Stimulated activated CD4-positive, alpha-beta T cell treated with anti-CD3 and anti-CD28 coated beads, Interleukin-1b, Interleukin-23, amount 100 ng/mL, for 1 hour (primary cell): ENCODE measurements at places on chromosomes 5 and 9.

DNA sequence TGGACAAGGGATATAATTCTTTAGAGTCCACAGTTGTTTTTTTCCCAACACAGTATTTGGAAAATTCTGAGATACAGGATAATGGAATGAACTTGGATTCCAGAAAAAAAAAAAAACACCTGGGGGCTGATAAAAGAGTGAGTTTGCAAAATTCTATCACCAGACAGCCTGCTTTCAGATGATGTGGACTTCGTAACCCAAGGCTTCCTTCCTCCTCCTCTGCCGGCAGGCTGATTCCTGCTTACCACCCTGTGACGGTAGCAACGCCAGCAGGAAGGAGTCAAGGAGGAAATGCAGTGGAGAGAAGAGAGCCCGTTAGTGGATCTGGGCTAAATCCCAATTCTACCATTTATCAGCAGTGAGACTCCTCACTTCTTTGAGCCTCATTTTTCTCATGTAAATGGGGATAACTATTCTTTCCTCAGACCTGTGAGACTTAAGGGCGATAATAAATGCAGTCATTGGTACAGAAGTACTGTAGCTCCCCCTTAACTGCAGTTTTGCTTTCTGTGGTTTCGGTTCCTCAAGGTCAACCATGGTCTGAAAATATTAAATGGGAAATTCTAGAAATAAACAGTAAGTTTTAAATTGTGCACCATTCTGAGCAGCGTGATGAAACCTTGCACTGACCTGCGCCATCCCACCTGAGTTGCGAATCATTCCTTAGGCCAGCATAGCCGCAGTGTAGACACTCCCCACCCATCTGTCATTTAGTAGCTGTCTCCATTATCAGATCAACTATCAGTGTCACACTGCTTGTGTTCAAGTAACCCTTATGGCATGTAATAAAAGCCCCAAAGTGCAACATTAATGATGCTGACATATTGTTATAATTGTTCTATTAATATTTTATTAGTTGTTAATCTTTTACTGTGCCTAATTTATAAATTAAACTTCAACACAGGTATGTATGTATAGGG lies 71.4 kb downstream of the DCP2 start:
- DNase-seq, result no peak

GRCh38 chr9:22022396-22022795 lies 13.3 kb upstream of the CDKN2B start:
- no peak for DNase-seq

DNA sequence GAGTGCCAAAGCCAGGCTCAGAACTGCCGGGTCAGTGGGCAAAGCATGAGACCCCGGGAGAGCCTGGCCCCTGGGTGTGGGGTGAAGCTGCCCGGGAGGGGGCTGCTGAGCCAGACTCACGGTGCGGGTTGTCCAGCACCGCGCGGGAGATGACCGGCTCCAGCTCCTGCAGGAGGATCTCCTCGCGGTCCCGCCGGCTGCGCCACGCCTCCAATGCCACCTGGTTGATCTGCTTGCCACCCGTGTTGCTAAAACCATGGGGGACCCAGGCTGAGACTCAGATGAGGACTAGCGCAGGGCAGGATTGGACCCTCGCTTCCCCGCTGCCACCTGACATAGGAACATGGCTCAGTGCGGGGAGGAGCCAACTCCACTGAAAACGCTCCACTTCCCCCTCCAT lies 2.6 kb downstream of the TOR2A start:
- no peak for DNase-seq

DNA sequence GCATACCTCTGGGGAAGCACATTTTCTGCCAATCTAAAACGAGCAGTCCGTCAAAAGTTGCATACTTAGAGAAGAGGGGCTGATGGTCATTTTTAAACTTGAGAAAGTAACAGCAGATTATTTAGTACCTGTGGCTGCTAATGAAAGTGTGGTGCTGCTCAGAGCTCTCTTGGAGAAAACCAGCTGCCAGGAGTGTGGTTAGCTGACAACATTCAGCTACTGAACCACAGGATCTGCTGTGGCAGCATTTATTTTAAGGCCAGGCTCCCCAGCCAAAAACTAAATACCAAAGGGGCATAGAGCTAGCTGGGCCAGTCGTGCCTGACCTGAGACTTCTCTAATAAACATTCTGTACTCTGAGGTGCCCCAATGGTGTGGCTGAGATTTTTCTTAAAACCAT lies 203.6 kb downstream of the EDIL3 start:
- DNase-seq, result no peak

DNA sequence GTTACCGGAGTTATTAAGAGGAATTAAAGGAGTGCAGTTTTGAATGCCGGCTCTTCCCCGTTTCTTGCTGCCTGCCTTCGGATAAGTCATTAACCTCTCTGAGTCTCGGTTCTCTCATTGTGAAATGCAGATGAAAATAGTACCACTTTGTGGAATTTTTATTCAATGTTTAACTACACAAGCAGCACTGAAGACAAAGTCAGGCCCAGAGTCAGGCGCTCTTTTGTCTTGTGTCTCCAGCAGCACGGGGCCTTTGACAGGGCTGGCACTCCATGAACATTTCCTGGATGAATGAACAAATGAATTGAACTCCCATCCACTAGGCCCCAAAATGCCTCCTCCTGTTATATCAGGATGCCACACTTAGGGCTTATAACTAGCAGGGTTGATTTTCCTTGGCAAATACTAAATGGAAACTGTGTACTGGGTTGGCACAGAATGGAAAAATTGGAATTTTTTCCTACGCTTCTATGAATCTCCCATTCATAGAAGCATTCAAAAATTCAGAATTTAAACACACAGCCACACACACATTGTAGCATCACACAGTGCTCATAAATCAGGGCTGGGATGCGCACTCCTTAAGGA lies 332.8 kb downstream of the MLLT3 start:
- DNase-seq, result no peak

- no peak for DNase-seq
These were observed 138.5 kb upstream of the TAF11L2 start for GRCh38 chr5:17359451-17360011.

- DNase-seq, result no peak
These were observed 104.1 kb downstream of the CMYA5 start for GRCh38 chr5:79793722-79794121.

GRCh38 chr5:133687212-133688061 lies 75.1 kb upstream of the FSTL4 start:
- no peak for DNase-seq

- DNase-seq, result no peak
These were observed 628.5 kb downstream of the CHSY3 start for GRCh38 chr5:130532786-130533185.

DNA sequence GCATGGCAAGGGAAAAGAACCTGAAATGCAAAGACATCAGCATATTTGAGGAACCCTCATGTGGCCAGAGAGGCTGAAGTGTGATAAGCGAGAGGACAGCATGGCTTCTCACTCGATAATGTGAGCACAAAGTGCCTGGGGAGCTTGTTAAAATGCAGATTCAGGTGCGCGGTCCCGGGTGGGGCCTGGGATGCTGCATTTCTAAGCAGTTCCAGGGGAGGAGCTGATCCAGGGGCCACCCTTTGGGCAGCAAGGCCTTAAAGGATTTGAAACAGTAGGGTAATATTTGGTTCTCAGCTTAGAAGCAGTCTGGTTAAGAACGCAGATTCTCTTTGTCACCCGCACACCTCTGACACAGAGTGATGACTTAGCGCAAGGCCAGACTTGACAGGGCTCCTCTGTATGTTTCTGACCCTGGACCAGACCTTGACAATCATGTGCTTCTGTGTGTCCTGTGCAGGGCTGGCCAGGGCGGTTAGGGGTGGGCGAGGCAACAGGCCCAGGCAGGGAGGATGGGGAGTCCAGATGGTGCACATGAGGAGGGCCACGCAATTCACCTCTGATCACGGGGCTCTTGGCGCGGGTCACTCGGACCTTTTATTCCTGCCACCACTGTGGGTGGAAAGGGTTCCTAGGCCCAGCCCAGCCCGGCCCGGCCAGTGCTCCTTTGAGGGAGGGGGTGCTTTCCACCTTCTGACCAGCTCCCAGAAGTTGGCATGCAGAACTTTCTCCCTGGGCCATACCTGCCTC lies 62.8 kb upstream of the TBC1D2 start:
- no peak for DNase-seq

GRCh38 chr5:66891184-66891925 lies 295.2 kb downstream of the MAST4 start:
- no peak for DNase-seq

DNA sequence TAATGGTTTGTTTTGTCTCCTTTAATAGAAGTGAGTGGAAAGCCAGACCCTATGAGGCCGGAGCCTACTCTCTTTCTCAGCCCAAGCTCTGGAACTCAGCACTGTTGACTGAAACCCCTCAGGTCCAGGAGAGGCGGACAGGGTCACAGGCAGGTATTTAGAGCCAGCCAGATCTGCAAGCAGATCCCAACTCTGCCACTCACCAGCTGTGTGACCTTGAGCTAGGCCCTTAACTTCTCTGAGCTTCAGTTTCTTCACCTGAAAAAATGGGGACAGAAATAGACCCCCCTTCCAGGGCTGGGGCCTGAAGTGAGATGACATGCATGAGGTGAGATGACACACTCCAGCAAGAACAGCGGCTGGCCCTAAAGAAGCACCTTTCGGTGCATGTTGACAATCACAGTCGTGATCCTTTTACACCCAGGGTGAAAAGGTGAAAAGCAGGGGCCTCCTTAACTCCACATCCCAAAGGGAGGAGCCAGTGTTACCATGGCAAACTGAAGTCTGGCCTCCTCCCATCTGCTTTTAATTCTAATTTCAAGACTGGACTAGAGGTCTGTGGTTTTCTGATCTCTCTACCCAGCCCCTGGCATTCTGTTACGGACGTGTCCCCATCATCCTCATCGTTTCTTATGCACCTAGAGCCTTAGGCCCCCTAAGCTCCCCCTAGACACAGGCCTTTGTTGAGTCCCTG lies 27.2 kb downstream of the MORN5 start:
- DNase-seq, result no peak

- no peak for DNase-seq
These were observed 106.4 kb upstream of the COL5A1 start for GRCh38 chr9:134535171-134535570.

DNA sequence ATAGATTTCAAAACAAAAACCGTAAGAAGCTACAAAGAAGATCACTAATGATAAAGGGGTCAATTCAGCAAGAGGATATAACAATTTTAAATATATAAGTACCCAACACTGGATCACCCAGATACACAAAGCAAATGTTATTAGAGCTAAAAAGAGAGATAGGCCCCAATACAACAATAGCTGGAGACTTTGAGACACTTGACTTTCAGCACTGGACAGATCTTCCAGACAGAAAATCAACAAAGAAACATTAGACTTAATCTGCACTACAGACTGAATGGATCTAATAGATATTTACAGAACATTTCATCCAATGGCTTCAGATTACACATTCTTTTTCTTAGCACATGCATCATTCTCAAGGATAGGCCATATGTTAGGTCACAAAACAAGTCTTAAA lies 46.3 kb upstream of the TAF1L start:
- no peak for DNase-seq

DNA sequence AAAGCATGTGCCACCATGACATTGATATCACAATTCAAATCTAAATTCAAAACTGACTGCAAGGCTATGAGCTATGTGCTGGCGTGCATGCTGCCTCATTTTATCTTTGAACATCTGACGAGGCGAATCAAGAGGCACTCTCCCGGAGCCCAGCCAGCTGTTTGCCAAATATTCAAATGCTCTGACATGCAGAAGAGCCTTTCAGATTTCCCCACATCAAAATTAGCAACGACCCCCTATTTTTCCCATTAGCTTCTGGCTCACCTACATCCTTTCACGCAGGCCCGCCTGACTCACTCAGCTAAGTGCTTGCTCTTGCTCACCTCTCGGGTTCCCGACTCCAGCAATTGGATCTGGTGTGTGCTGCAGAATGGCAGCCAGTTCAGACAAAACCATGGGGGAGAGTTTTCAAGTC lies 159.0 kb downstream of the NR2F1-AS1 start:
- no peak for DNase-seq

DNA sequence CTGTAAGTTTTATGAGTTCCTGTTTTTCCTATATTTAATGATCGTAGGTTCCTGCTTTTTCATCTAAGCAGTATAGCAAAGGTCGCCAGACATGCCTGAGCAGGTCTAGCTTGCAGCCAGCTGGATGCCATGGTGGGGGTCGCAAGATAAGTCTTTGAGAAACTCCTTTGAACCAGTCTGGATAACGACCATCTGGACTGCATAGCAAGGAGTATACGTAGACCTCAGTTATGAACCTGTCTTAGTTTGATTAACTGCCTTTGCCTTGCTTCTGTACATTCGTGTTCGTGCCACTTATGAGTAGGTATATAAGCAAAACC lies 8.4 kb upstream of the SPATA31E1 start:
- no peak for DNase-seq

- no peak for DNase-seq
These were observed 458.0 kb upstream of the WWC1 start for GRCh38 chr5:167833456-167833855.

DNA sequence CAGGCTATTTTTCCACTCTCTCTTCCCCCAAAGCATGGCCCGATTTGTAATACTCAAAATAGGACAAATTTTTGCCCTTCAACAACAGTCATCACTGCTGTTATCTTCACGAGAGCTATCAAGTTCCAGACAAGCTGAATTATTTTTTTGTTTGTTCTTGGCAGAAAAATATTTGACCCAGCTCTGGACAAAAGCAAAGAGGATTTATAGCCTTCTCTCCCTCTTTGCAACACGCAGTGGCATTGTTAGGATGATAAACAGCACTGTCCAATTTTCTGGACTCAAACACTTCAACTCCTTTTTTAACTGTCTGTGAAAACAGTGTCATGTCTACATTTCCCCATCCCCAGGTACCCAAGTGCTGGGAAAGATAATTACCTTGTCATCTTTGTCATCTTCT lies 160.3 kb downstream of the SLF1 start:
- DNase-seq, result no peak

DNA sequence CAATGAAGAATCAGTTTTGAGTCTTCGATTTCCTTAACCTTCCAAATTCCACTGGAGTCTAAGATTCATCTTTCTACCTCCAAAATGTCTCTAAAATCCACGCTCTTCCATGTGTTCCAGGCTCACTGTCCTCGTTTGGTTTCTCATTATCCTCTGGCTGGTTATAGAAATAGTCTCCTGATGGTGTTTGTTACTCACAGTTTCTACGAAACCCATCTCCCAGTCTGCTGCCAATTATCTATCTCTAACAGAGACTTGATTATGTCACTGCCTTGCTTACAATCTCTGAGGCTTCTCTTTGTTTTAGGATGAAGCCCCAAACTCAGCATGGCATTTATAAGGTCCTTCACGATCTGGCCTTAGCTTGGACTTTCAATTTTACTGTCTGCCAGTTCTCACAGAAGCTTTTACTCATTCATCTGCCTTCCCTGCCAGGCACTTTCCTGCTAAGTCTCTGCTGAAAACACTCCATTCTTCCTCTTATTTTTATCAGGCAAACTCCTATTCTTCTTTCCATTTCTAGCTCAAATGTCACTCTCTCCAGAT lies 339.6 kb upstream of the SGCD start:
- no peak for DNase-seq

DNA sequence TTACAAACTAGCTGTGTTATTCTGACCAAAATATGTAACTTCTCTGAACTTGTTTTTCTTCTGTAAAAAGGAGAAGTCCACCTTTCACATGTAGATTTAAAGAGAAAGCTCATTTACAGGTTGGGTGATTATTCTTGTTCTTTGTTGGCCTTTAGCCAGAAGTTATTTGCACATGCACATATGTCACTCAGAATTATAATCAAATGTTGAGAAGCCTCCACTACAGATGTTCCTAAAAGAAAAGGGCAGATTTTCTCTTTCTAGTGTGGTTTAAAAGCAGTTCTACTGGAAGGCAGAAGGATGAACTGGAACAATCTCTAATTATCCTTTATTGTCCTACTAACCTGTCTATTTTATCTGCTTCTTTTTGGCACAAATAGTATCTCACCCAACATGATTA lies 209.8 kb upstream of the ELAVL2 start:
- DNase-seq, result no peak
